ENCODE measurements at places on chromosomes 6 and 20.

GRCh38 chr6:14383393-14384174 is 266.0 kb downstream of the CD83 start:
- peaks cover 14% of the 10 kb centered on the region for H3K4me1 ChIP-seq
- no peaks in the 10 kb centered on the region for H3K27me3 ChIP-seq
- no peak overlapping the region for H3K27ac ChIP-seq
- no peak overlapping the region for H3K4me3 ChIP-seq
- H3K36me3 ChIP-seq: no peaks in the 10 kb centered on the region
- no peak for DNase-seq

DNA sequence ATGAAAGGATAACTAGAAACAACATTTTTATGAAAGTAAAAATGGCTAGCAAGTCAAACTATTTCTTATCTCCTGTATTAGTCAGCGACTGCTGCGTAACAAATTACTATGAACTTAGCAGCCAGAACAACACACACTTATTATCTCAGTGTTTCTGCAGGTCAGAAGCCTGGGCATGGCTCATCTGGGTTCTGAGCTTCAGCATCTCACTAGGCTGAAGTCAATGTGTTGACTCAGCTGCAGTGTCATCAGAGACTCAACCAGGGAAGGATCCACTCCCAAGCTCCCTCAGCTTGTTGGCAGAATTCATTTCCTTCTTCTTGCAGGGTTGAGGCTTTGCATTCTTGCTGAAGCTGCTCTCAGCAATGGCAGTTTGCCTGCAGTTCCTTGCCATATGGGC is 33.2 kb upstream of the IGF2R start:
- no peak overlapping the region for H3K27ac ChIP-seq
- H3K36me3 ChIP-seq: no peaks in the 10 kb centered on the region
- H3K4me3 ChIP-seq: no peak overlapping the region
- H3K27me3 ChIP-seq: peaks cover 17% of the 10 kb centered on the region
- H3K4me1 ChIP-seq: no peaks in the 10 kb centered on the region

DNA sequence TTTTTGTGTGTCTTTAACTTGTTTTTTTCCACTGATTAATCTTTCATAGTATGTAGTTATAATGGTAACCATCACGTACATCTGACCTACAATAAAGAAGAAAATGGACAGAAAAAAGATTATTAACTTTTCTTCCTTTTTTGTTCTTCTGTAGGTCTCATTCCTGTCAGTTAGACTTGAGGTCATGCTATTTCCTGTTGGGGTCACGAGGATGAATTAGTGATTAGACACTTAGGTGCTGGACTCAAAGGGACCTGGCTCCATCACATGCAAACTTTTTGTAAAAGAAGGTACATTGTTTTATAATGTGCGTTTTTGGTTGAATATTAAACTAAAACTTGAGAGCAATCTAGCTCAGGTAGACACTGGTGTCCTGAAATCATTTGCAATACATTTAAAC is 14.8 kb downstream of the MARCKS start:
- H3K36me3 ChIP-seq: no peaks in the 10 kb centered on the region
- H3K4me1 ChIP-seq: no peaks in the 10 kb centered on the region
- H3K4me3 ChIP-seq: peak overlapping the region; percentile 14
- H3K27me3 ChIP-seq: no peaks in the 10 kb centered on the region
- no peak overlapping the region for H3K27ac ChIP-seq

- peaks cover 3% of the 10 kb centered on the region for H3K27me3 ChIP-seq
- no peaks in the 10 kb centered on the region for H3K36me3 ChIP-seq
- DNase-seq: no peak
- H3K4me1 ChIP-seq: peaks cover 18% of the 10 kb centered on the region
Observed at GRCh38 chr6:170269151-170269845, 21.6 kb downstream of the DLL1 start.

DNA sequence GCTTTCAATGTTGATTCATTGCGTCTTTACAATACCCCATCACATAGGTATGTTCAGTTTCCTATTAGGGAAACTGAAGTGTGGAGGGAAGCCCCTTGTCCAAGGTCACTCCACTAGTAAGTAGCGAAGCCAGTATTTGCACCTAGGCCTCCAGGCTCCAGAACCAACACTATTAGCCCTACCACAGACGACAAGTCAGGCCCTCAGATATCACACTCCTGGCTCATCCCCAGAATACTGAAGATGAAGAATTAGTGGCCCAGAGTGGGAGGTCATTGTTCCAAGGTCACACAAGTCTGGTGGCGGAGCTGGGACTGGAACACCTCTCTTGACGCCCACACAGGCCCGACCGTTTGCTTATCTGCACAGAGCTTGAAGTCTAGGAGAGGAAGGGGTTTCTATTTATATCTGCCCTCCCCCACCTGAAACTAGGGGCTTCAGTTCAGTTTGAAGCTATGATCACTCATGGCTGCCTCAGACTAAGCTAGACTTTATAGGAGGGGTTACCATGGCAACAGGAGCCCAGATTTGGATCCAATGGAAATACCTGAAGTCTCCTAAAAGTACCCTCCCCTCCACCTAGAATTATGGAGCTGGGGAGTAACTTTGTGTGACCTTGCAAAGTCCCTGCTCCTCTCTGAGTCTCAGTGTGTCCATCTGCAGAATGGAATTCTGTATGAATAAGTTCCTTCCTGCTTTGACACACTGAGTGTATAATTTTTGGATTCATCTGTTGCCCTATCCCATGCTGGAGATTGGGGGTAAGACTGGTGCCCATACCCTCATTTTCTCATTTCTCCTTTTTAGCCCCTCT is 2.2 kb downstream of the SNTA1 start:
- no peaks in the 10 kb centered on the region for H3K36me3 ChIP-seq
- no peaks in the 10 kb centered on the region for H3K27me3 ChIP-seq
- H3K4me1 ChIP-seq: peaks cover 20% of the 10 kb centered on the region
- DNase-seq: no peak
- H3K4me3 ChIP-seq: no peak overlapping the region
- no peak overlapping the region for H3K27ac ChIP-seq

- H3K4me1 ChIP-seq: no peaks in the 10 kb centered on the region
- H3K27ac ChIP-seq: no peak overlapping the region
- H3K27me3 ChIP-seq: no peaks in the 10 kb centered on the region
- H3K36me3 ChIP-seq: no peaks in the 10 kb centered on the region
- no peak overlapping the region for H3K4me3 ChIP-seq
- DNase-seq: no peak
Observed at GRCh38 chr6:83333500-83333899, 97.4 kb downstream of the ME1 start.

GRCh38 chr6:47932575-47932974 is 150.7 kb downstream of the OPN5 start:
- H3K4me1 ChIP-seq: no peaks in the 10 kb centered on the region
- H3K4me3 ChIP-seq: no peak overlapping the region
- H3K27me3 ChIP-seq: no peaks in the 10 kb centered on the region
- no peaks in the 10 kb centered on the region for H3K36me3 ChIP-seq

All from large intestine (tissue), 12 donors.